ENCODE measurements at places on chromosomes 7 and 10. TPM values are rescaled to one million over a fixed set of nuclear protein-coding genes. Genes with fewer than 3 reads are reported as not detected.

DNA sequence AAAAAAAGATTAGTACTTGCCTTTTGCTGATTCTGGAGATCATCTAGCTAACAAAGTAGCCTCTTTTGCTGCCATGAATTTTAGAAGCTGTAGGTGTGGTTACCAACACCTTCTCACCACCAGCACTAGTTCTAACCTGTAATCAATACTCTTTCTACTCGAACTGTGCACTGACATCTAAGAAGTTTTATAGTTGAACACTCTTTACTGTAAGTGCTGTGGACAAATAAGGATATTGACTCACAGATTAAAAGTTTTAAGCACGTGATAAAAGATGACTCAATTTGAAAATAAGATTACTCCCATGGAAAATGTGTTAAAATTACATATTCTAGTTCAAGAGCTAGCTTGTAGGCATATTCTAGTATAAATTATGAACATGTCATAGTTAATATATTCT is 89.9 kb downstream of the REEP3 start:
- peak; percentile 74 for DNase-seq

DNA sequence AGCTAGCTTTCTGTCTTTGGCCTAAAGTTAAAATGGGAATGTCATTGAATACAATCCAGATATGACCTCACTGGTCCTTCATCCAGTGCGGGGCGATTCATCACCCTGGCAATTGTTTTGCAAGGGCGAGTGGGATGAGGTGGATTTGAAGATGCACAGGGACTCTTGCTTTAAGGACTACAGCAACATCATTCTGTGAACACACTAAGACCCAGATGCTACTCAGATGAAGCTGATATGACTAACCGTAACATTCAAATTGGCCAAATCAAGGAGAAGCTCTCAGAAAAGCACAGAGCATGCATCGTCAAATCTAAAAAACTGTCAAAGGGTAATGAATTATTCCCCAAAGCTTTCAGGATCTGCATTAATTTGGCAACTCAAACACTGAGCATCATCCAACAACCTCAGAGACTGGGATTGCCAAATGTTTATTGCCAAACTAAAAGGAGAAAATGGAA is 12.8 kb downstream of the CPA1 start:
- peak; percentile 10 for DNase-seq

GRCh38 chr10:77333610-77334340 is 303.8 kb downstream of the KCNMA1 start:
- peak; percentile 31 for DNase-seq

COL13A1 gene
- not detected for total RNA-seq

SLC26A3 gene
- total RNA-seq, result not detected
